ENCODE measurements at places on chromosomes 11 and 22.

DNA sequence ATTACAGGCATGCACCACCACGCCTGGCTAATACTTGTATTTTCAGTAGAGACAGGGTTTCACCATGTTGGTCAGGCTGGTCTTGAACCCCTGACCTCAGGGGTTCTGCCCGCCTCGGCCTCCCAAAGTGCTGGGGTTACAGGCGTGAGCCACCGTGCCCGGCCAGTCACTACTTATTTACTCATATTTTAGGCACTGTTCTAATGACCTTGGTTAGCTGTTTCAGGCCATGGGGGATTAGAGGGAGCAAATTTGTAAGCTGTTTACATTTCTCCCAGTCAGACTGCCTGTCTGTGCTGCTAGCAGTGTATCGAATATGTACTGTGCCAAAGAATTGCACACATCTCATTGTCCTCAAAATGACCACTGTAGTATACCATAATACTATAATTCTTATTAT is 32.7 kb upstream of the PACSIN2 start:
- DNase-seq = no peak

- DNase-seq = no peak
Observed at GRCh38 chr22:32232191-32232830, 22.8 kb downstream of the SLC5A4 start.

- no peak for DNase-seq
Observed at GRCh38 chr11:39144351-39145130, 2314.9 kb downstream of the LRRC4C start.

- DNase-seq = no peak
Observed at GRCh38 chr22:37053310-37054055, 1.9 kb downstream of the KCTD17 start.
